ENCODE measurements at places on chromosomes 1 and 21.

DNA sequence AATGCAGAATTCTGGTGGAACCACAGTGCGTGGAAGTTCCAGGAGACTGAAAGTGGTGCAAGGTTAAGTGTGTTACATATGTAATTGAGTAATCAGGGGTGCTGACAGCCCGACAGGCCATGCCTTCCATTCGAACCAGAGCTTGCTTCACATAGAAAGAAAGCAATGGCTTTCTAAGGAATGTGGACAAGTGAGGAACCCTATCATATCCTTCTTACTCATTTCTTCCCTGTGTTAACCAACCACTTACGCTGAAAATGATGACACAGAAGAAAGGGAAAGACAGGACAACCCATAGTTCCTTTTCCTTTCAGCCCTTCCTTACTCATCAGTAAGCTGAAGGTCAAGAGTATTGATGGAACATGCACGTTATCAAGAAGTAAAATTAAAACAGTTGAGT, 48.1 kb upstream of the KCNA3 start:
- peak; percentile 68 for DNase-seq

- DNase-seq = no peak
Measured at GRCh38 chr21:33197496-33197895, 32.2 kb upstream of the IFNAR2 start.

DNA sequence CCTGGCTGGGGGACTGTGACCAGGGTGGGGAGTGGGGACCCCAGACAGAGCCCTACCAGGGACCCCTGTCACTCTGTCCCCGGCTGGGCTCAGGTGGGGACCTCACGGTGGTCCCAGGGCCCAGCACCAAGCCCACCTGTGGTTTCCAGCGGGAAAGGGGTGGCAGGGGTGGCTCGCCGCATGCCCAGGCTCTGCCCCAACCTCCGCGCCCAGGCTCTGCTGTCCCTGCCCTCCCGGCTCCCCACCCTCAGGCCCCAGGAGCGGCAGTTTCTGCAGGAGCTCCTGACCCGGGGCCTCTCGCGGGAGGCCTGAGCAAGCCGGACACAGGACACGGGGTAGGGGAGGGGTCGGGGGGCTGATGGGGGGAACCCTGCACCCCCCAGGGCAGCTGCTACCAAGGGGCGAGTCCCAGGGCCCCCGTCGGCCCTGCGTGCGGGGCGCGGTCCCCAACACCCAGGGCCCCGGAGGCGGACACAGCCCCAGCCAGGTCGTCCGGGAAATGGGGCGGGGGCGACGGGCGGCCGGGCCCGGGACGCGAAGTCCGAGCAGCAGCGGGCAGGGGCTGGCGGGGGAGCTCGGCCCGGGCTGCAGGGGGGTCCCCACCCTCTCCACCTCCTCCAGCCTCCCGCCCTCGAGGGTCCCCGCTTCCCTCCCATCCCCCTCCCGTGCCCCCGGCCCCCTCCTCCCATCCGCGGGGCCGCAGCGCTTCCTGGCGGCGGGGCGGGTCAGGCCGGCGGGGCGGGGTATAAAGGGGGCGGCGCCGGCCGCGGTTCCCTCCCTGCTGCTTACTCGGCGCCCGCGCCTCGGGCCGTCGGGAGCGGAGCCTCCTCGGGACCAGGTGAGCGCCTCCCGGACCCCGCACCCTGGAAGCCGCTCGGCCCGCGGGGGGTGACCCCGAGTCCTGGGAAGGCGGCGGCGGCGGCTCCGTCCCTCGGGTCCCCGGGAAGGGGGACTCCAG, at the start of gene COL6A2:
Gene COL6A2 (plus strand): TSS at position 777 of the 958 bp plus-strand sequence.
- no peak for DNase-seq

DNA sequence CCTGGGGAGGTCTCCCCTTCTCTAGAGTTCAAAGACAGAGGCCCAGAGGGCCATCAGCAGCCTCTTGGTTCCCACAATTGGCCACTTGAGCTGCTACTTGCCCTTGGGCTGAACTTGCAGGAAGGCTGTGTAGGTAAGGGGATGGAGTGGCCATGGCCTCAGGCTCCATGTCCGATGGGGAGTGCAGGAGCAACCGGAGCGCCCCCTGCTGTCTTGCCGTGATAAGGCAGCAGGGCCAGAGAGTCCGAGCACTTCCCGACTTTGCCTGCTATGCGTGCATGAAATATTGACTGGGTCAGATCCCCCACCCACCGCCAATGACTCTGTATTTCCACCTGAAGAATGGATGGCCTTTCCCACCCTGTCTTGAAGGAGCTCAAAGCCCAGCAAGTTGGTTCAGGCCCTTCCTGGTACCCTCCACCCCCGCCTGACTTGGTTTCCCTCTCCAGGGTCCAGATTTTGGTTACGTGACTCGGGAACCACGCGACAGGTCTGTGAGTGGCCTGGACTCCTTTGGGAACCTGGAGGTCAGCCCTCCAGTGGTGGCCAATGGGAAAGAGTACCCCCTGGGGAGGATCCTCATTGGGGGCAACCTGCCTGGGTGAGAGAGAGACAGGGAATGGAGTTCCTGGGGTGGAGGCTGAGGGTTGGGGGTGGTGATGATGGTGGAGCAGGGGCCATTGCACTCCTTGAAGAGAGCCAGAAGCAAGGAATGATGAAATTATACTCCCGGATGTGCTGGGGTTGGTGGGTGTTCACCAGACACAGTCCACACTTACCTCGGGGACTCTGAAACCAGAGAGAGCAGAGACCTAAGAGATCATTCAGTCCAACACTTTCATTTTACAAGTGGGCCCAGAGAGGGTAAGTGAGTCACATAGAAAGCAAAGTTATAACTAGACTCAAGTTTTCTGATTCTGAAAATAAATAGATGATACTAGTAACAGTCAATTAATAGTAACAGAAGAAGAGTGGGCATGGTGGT, 25.6 kb downstream of the PADI3 start:
- DNase-seq = peak; percentile 58

GRCh38 chr1:37845049-37845646, 14.2 kb downstream of the MTF1 start:
- no peak for DNase-seq

DNA sequence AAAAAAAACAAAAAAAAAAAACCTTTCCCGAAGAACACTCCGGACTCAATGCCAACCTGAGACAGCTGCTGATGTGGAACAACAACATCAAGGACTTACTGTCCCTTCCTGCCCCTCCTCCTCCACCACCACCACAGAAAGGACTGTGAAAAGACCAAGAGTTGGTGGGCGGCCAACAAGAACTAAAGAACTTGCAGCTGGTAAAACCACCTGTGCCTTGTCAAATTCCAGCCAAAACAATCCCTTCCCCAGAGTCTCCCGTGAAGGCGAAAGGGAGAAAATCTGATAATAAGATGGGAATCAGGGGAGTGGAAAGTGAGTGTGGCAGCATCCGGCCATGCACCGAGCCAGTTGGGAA, 88.9 kb downstream of the PROX1 start:
- no peak for DNase-seq

DNA sequence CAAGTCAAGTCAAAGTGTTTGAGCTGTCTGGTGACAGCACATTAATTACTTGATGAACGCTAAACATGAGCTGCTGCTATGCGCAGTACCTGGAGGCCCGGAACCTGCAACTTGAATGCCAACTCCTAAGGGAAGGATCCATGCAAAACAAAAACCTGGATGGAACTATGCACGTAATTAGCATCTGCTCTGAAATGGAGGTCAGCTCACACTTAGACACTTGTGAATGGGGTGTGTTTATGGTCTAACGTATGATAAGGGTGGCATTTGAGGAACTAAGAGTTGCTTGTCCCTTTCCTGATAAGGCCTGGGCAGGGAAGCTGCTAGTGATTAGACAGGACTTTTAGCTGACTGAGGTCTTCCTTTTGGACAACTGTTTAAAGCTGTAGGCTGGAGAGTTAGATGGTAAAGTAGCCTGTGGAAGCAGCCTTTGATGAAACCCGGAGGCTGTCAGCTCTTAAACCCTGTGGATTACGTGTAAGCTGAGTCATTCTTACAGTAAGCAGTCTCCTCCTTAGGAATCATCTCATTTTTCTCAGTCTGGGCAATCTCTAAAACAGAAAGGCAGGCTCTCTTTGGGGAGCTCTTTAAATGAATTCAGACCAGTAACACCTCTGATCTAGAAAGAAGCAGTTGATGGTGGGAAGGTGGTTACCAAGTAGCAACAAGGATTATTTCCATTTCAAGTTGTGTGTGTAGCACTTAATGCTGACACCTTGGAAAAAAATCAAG, 6.8 kb downstream of the TENT5C start:
- no peak for DNase-seq

DNA sequence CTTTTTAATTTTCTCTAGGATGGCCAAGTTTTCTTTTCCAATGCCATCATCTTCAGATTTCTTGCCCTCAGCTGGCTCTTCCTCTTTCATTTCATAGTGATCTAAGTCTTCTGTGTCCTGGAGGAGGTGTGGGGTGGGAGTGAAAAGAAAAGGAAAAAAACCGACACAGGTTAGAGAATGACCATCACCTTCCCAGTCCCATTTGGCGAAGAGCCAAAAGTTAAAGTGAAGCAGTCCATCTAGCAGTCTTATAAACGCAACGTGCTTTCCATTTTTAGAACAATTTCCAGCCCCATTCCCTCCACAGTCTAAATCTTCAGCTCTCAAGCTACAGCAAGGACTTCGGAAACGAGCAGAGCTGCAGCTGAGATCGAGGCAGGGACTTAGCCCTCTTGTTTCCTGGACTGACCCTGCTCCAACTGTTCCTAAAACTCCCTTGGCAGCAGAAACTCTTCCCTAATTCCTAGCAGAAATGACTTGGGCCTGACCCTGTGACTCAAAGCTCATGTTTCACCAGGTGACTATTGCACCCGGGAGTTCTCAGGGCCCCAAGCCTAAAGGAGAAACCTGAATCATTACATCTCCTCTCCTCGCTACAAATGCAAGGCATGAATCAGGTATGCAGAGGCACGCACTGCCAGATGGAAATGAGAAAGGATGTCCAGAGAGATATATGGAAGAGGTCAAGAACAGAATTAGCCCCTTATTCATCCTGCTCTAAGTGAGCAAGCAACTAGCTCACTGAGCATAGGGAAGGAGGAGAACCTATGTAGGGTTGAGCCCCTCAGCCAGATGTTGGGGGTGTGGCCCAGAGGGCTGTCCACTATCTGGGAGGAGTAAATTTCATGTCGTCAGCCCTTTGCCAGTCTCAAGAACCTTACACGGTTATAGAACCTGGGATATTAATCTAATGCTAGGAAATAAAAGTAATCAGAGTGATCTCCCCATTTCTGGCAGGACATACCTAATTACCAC, 5.1 kb downstream of the UBE2Q1 start:
- no peak for DNase-seq

GRCh38 chr1:62240651-62241370, 46.2 kb downstream of the L1TD1 start:
- no peak for DNase-seq

- DNase-seq = peak; percentile 43
Measured at GRCh38 chr21:35578347-35578782, 482.0 kb downstream of the SETD4 start.

- DNase-seq = no peak
Measured at GRCh38 chr1:218480137-218480536, 135.0 kb downstream of the TGFB2 start.

DNA sequence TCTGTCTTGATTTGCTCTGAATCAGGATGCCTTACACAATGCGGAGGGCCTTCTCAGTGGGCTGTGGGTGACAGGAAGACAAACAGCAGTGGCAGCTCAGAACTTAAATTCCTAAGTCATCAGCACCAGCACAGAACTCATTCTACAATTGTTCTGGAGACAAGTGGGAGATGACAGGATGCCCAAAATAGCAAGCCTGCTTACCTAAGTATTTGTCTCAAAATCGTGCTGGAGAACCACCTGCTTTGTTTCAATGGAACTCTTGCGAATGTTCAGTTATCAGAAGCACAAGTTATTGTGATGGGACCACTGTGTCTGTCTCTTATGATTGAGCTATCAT, 76.1 kb downstream of the VCAM1 start:
- no peak for DNase-seq

GRCh38 chr1:104125970-104126369, 376.3 kb downstream of the AMY1C start:
- no peak for DNase-seq

GRCh38 chr1:34829250-34829649, 30.3 kb downstream of the SMIM12 start:
- DNase-seq = no peak
